ENCODE measurements at places on chromosomes 2 and 18. TPM values are rescaled to one million over a fixed set of nuclear protein-coding genes. Genes with fewer than 3 reads are reported as not detected.

Gene FASTKD2
- polyA plus RNA-seq: 21.8 TPM

Gene CD28
- polyA plus RNA-seq: not detected

Gene SGPP2
- not detected for polyA plus RNA-seq

GRCh38 chr2:142975239-142975638 lies 97.8 kb downstream of the KYNU start:
- no peak for DNase-seq

GRCh38 chr2:239871481-239872435 lies 153.4 kb downstream of the NDUFA10 start:
- DNase-seq: no peak

- no peak for DNase-seq
Measured at GRCh38 chr2:98086491-98087446, at the start of gene VWA3B. Gene VWA3B (plus strand): TSS chr2:98087167. CDS start chr2:98093093, 5,926 bp downstream.

DNA sequence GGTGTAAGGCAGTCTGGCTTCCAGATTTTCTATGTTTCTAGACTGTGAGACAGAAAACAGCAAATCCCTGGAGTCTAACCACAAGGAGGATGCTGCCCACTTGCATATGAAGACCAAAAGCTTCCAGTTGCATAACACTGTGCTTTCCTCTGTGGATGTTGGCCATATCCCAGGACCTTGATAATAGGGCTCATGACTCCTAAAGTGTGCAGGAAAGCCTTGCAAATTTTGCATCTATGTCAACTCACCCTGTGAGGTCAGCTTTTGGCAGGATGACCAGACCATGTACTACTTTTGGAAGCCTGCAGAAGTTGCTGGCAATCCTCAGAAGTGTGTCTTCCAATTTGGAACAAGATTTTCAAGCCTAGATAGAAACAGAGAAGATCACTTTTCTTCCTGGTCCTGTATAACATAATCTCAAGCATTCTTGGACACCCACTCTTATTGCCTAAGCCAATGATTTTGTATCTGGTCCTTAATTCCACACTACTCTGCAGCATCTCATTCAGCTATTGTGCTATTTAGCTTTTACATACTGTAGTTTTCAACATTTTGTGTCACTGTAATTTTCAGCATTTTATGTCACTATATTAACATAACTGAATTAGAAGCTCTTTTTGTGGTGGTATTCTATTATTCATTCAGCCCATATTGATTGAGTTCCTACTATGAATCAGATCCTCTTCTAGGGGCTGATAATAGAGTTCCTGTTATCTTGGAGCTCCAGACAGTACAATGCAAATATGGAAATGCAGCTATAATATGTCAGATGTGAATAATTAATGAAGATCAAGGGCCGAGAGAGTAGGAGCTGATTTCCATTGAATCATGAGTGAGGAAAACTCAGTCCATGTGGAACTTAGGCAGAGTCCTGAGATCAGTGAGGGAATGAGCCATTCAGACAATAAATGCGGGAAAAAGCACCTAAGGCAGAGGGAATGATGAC lies 85.3 kb upstream of the RAB27B start:
- DNase-seq: peak; percentile 37

DNA sequence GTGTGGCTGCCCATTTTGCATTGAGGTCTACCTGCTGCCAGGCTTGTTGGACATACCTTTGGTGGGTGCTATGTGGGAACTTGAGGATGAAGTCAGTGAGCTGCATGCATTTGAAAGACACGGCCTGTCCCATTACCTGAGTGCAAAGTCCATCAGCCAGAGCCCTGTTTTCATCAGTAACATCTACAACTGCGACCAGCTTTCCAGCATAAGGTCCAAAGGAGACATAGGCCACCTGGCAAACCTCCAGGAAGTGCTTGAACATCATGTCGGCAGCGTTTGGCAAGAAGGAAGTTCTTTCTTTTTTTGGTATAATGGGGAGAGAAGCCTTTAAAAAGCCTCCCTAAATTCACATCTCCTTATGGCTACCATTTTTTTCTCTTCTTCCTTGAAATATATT lies 143.1 kb downstream of the FAM161A start:
- DNase-seq: no peak

GRCh38 chr2:169362118-169362893 lies at the start of gene LRP2:
Gene LRP2 (minus strand): TSS chr2:169362534. CDS start chr2:169362399, 135 bp downstream.
- peak; percentile 8 for DNase-seq

DNA sequence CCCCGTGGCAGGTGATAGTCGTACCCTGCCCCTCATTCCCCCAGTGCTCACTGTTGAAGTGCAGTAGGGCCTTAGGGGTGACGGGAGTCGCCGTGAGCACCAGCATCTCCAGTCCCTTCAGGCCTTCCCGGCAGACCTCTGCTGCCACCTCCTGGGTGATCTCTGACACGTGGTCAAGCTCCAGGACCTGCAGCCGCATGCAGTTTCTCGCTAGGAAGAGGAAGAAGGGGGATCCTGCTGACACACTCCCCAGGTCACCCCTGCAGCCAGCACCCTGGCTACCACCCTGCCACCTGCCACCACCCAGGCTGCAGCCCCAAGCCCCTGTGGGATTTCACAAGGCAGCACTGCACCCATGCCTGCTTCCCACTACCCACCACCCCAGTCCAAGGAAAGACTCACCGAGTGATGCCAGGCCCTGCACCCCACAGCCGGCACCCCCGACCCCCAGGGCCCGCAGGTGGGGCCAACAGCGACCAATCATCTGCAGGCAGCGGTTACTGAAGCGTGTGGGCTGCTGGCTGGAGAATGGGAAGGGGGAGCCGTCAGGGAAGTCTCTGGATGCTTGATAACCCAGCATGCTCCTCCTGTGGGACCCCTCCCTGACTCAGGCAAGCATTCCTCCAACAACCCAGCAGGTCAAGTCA lies 23.8 kb downstream of the FBXO41 start:
- peak; percentile 43 for DNase-seq

DNA sequence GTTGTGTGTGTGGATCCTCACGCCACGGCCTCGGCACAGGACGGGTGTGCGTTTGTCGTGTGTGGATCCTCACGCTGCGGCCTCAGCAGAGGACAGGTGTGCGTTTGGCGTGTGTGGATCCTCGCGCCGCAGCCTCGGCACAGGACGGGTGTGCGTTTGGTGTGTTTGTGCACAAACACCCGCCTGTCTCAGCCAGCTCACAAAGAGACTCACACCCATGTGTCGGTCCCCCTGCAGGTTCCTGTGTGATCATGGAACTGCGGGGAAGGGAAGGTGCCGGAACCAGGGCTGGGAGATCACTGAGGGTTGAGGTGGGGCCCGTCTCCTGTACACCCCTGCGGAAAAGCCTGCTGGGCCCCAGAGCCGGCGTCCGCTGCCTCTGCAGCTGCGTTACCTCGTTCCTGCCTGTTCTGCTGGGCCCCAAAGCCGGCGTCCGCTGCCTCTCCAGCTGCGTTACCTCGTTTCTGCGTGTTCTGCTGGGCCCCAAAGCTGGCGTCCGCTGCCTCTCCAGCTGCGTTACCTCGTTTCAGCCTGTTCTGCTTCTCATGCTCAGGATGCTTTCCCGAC lies 53.6 kb downstream of the CTDP1 start:
- DNase-seq: no peak

All from endothelial cell of umbilical vein (primary cell).